ENCODE measurements at places on chromosomes 2 and 18. TPM values are rescaled to one million over a fixed set of nuclear protein-coding genes. Genes with fewer than 3 reads are reported as not detected.

- DNase-seq: no peak
Measured at GRCh38 chr2:241902357-241902991, 32.9 kb downstream of the RTP5 start.

GRCh38 chr2:147559070-147559725 lies 285.6 kb upstream of the ACVR2A start:
- DNase-seq: no peak

- peak; percentile 45 for DNase-seq
Measured at GRCh38 chr18:57447154-57447621, 12.0 kb downstream of the ONECUT2 start.

DNA sequence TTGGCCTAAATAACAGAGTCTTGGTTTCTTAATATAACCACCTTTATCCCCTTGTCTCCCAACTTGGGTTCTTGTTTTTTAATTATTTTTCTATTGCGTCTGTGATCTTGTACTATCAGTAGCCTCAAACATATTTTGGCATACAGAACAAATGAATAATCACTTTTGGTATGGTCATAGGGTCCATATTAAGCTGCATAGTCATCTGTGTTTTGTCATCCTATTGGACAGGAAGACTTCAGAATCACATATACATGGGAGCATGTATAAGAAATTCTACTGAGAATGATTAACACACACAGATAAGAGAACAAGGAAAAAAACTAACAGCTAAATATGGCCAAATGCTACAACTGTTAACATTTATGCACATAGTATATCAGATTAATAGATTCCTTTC lies 126.0 kb downstream of the MEP1B start:
- peak; percentile 13 for DNase-seq

GRCh38 chr2:120162716-120163115 lies 60.5 kb downstream of the TMEM185B start:
- DNase-seq: no peak

DNA sequence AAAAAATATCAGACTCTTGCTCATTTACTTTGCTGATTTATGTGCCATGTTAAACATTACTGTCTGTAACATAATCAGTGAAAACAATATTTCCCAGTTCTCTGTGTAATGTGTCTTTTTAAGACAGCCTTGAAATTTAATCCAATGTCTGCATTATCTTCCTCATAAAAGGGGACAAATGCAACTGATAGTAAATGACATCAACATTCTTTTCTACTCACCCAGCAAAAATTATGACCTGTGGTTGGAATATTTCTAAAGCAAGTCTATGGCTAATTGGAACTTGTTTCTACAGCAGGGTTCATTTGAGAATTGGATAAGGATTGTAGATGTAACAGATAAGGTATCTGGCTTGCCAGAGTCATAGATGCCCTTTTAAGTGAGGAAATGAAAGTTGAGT lies 34.8 kb downstream of the C1D start:
- peak; percentile 22 for DNase-seq

DNA sequence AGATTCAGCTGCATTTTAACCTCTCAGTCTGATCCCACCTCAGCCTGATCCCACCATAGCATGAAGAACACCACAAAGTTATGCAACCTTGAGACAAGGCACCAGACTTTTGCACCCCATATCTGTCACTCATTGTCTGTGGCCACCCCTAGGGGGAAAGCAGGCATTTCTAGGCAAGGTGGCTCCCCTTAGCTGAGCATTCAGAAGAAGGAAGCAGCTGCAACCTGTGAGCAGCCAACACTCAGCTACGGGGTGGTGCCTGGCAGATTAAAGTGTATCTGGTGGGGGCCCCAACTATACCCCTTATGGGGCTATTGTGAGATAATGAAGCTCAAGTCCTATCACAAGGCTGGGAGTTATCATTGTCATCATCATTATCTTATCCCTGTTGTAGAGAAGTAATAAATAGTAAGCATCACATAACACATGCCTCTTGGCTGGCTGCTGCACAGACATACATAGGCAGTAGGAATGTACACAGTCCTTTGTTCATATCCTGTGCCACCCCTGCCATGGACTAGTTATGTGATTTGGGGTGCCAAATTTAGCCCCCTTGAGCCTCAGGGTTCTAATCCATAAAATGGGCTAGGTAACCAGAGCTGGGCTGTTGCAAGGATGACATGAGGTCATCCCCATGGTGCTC lies 20.6 kb upstream of the TMEM163 start:
- DNase-seq: no peak

DNA sequence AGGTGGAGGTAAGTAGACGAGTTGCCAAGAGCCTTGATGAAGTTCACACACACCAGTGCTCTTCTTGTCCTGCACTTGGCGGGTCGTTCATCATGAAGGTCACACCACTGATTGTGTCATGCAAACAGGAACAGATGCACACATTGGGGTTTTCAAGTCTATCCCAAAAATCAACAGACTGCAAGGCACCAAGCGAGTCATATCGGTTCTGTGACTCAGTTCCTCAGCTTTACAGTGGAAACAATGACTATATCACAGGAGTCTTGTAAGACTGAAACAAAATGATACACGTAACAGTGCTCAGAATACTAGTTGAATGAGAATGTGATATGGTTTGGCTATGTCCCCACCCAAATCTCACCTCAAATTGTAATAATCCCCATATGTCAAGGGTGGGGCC lies 526.9 kb upstream of the ID2 start:
- DNase-seq: peak; percentile 87

- DNase-seq: no peak
Measured at GRCh38 chr2:181673173-181673572, 7.1 kb downstream of the NEUROD1 start.

DNA sequence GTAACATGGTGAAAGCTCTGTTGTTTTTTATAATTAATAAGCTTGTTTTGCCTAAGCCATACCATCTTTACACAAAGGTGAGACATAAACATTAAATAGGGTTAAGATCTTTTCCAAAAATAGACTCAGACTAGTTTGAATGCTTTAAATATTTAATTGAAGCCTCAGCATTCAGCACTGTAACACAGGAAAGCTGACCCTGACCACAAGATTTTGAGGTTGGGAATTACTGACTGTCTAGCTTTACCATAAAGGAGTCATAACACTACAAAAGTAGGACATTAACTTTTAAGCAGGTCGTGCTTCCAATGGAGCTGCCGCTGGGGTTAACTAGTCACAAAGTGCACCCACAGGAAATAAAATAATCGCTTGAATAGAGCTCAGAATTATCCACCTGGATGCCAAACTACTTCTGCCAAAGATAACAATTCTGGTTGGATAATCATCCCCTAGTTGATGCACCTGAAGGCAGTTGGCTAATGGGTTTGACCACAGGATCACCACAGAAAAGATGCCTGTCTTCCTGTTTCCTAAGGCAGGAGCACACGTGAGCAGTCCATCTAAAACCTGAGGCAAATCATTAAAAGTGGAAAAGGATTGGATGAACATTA lies 106.2 kb downstream of the COBLL1 start:
- peak; percentile 10 for DNase-seq

NEU2 gene
- not detected for polyA plus RNA-seq

TMEM131 gene
- polyA plus RNA-seq: 17.2 TPM

IGFBP5 gene
- polyA plus RNA-seq: 37.9 TPM

DTNA gene
- polyA plus RNA-seq: 6.2 TPM

MYO7B gene
- not detected for polyA plus RNA-seq

FEV gene
- polyA plus RNA-seq: not detected

CNGA3 gene
- 0.30 TPM for polyA plus RNA-seq

ABCG8 gene
- polyA plus RNA-seq: 0.04 TPM

DNAH6 gene
- polyA plus RNA-seq: not detected

TXNDC2 gene
- polyA plus RNA-seq: not detected

TMEM247 gene
- not detected for polyA plus RNA-seq

IL36B gene
- not detected for polyA plus RNA-seq

RNF125 gene
- 0.18 TPM for polyA plus RNA-seq
